Activated CD4-positive, alpha-beta T cell treated with anti-CD3 and anti-CD28 coated beads, Interleukin-2, amount 50 U/mL, for 16 hours (primary cell): ENCODE measurements at places on chromosomes 1 and 21.

GRCh38 chr1:193340331-193340730 is 153.9 kb upstream of the B3GALT2 start:
- DNase-seq: no peak

GRCh38 chr1:226711976-226712741 is 26.9 kb downstream of the ITPKB start:
- DNase-seq: peak; percentile 68

DNA sequence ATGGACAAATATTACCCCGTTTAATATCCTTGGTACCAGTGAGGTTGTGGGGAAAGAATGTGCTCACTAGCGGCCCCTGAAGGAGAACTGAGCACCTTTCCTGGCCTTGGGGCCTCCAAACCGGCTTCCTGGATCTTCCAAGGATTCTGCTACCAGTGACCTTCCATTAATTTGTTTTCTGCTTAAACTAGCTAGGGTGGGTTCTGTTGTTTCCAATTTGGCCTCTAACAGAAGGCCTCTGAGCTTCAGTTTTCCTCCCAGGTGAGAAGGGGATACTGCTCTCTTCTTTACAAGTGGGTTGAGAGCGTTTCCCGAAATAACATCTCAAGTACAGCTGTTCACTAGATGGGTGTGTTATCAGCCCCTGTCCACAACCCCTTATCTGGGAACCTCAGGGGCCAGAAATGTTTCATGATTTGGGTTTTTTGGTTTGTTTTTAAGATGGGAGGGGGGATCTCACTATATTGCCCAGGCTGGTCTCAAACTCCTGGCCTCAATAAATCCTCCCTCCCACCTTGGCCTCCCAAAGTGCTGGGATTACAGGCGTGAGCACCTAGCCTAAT is 16.9 kb upstream of the IFNGR2 start:
- no peak for DNase-seq

- no peak for DNase-seq
Measured at GRCh38 chr21:46388206-46388880, 64.4 kb downstream of the PCNT start.

DNA sequence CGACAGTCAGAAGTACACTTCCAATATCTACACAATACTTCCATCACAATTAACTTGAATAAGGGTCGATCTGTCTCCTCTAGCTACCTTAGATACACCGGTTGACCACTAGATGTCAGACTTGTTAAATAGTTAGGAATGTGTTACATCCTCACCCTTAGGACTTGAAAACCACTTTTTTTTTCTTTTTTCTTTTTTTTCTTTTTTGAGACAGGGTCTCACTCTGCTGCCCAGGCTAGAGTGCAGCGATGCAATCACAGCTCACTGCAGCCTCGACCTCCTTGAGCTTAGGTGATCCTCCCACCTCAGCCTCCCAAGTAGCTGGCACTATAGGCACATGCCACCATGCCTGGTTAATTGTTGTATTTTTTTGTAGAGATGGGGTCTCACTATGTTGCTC is 120.4 kb upstream of the GREM2 start:
- DNase-seq: peak; percentile 50
